ENCODE measurements at places on chromosomes 7 and 10.

DNA sequence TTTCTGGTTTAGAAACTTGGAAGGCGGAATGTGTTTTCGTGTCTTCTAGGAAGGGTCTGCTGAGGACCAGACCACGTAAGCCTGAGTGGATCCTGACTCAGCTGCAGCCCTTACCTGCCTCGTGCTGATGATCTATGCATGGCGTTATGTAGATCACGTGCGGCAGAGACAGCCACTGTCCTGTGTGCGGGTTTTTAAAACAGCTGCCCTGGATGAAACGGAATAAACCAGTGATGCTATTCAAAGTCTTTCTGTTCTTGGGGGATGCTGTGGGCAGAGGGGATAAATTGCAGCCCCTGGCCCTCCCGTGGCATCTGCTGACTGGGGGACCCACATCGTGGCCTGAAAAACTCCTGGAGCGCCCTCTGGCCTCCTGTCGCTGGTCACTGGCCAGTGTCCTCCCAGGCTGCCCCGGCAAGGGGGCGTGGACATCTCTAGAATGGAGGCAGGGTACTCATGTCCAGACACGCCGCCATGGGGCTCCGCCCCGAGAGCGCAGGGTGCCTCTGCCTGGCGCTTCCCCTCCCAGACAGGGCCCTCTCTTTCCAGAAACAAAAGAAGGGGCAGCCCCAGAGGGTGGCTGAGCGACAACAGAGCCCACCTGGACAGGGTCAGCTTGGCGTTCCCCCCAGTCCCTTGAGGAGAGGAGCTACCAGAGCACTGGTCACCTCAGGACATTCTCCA, 13.2 kb downstream of the ALKBH4 start:
- no peak for DNase-seq

DNA sequence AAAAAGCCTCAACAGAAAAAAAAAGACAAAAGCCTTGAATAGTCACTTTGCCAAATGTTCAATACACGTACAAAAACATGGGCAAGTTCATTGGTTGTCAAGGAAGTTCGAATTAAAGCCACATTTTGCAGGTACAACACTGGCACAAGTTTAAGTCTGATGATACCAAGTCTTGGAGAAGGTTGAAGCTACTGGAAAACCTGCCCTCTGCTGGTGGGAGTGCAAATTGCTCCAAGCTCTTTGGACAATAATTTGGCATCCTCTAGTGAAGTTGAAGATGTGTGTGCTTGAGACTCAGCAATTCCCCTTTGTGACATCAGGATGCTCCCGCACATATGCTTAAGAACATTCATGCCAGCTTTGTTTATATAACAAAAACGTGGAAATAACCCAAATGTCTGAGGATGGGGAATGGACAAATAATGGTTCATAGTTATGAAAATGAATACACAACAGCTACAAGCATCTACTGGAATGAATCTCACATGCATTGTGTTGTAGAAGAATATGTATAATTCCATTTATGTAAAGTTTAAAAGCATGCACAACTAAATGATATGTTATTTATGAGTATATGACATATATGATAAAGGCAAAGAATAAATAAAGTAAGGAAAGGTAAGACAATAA, 120.0 kb upstream of the PLPP4 start:
- peak; percentile 78 for DNase-seq

- DNase-seq: no peak
Measured at GRCh38 chr10:51602326-51602725, 97.1 kb downstream of the CSTF2T start.

DNA sequence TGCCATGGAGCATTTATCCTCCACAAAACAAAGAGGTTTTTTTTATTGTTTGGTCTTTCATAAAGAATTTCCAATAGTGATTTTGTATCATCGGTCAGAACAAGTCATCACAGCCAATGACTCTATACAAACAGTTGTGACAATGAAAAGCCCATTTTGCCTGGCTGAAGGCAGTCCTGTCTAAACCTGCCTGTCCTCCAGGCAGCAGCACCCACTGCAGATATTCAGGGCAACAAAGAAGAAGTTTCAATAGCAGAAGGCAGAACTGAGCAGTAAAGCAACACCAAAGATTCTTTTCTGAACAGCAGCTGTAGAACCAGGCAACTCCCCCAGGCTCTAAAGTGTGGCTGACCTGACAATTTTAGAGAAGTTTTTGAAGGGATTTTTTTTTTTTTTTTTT, 169.4 kb downstream of the FGFR2 start:
- no peak for DNase-seq

DNA sequence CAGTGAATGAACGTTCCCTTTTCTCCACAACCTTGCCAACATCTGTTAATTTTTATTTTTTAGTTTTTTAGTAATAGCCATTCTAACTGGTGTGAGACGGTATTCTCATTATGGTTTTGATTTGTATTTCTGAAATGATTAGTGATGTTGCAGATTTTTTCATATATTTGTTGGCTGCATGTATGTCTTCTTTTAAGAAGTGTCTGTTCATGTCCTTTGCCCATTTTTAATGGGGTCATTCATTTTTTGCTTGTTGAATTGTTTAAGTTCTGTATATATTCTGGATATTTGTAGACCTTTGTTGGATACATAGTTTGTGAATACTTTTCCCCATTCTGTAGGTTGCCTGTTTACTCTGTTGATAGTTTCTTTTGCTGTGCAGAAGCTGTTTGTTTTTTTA, 73.9 kb upstream of the MSRB2 start:
- DNase-seq: no peak

DNA sequence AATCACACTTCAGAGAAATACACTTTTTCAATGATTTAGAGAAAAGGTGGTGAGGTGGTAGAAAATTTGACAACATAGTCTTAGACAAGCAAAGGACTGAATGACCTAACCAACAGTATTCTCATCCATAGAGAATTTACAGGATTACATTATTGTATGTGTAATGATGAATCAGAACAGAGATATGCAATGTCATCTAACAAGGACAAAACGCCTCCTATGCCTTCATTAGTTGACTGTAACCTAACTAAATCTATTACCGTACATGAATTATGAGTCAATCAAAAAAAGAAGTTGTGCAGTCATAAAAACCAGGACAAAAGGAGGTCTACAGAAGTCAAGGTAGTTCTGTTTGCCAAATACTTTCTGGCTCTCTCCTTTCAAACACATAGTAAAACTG, 66.5 kb downstream of the RAB11FIP2 start:
- no peak for DNase-seq

DNA sequence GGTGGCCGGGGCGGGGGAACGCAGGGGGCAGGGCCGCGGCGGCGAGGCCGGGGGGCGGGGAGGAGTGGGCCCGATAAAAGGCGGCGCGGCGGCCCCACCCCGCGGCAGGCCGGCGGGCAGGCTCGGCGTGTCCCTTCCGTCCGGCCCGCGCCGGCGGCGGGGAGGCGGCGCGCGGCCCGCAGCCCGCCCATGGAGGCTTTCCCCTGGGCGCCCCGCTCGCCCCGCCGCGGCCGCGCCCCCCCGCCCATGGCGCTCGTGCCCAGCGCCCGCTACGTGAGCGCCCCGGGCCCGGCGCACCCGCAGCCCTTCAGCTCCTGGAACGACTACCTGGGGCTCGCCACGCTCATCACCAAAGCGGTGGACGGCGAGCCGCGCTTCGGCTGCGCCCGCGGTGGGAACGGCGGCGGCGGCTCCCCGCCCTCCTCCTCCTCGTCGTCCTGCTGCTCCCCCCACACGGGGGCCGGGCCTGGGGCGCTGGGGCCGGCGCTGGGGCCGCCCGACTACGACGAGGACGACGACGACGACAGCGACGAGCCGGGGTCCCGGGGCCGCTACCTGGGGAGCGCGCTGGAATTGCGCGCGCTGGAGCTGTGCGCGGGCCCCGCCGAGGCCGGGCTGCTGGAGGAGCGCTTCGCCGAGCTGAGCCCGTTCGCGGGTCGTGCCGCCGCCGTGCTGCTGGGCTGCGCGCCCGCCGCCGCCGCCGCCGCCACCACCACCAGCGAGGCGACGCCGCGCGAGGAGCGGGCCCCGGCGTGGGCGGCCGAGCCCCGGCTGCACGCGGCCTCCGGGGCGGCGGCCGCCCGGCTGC, at the start of gene NANOS1:
TSS of gene NANOS1 (plus strand) at position 102 of the 808 bp plus-strand sequence. CDS start at position 190, 88 bp downstream.
- no peak for DNase-seq

GRCh38 chr7:135938563-135938962, 38.6 kb downstream of the MTPN start:
- no peak for DNase-seq

DNA sequence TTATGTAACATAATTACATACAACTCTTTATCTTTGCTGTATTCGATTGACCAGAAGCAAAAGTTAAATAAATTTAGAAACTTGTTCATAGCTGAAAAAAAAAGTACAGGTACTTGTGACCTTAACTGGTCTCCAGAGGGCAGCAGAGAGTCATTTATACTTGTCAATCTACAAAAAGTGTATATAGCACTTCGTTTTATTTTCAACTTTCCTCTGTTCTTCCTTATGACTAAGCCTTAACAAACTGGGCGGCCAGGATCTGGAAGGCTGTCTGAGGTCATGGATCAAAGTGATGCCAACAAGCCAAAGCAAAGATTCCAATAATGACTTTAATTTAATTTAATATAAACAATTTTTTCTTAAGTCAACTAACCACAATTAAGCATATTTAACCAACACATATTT, 29.8 kb downstream of the C10orf67 start:
- peak; percentile 92 for DNase-seq

DNA sequence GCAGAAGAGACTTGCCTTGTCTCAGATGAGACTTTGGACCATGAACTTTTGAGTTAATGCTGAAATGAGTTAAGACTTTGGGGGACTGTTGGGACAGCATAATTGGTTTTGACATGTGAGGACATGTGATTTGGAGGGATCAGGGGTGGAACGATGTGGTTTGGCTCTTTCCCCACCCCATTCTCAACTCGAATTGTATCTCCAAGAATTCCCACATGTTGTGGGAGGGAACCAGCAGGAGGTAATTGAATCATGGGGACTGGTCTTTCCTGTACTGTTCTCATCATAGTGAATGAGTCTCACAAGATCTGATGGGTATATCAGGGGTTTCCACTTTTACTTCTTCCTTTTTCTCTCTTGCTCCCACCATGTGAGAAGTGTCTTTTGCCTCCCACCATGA, 229.7 kb upstream of the KCND2 start:
- no peak for DNase-seq

DNA sequence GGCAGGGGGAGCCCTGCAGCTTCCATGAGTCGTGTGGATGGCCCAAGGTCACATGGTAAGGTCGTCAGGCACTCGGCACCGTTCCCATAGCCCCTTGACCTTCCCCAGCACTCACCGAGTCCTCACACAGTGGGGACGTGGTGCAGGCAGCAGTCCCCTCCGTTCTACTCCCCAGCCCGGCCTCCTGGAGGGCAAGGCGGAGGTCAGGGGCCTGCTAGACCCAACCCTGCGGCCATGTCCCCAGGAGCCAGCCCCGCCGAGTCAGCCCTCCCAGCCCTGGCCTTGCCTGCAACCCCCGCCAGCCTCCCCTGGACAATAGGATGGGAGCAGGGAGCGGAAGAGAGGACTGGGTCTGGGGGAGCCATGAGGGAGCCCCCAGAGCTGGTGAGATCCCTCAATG, 65.2 kb downstream of the ELFN1 start:
- no peak for DNase-seq

DNA sequence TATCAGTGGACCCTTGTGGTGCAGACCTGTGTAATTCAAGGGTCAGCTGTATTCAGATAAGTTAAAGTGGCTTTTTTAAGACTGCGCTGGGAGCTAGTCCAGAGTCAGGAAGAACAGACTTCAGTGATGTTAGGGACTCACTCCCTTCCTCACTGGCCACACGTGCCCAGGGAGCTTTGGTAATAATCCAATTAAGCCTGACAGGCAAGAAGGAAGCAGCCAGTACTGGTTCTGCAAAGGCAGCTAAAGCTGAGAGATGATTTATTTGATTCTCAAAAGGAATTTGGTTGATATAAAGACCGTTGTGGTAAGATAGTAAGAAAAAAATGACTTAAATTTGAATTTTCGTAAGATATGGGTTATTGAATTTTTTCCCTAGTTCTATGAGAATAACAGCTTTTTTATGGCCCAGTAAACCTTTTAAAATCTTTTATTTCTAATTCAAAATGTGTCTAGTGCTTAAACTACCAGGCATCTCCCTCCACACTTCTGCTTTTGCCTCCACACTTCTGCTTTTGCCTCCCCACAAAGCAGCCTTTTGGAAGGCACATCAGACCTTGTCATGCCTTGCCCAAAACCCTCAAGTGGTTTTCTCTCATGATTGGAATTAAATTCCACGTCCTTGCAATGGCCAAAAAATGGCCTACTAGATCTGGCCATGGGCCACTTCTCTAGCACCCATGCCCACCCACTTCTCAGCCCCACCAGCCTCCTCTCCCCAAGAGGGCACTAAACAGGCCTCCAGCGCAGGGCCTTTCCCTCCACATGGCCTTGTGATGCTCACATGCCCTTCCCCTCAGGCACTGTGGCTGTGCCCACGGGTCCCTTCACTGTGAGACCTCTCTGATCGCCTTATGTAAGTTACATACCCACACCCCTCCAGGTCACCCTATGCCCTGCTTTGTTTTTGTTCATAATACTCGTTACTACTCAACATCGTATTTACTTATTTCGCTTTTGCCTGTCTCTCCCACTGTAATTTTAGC, 92.5 kb downstream of the POU6F2 start:
- DNase-seq: peak; percentile 77

- DNase-seq: no peak
Measured at GRCh38 chr7:153772966-153773365, 279.2 kb upstream of the DPP6 start.

- DNase-seq: no peak
Measured at GRCh38 chr7:2668401-2668800, 19.6 kb upstream of the AMZ1 start.

- peak; percentile 22 for DNase-seq
Measured at GRCh38 chr10:86290933-86291615, 75.5 kb downstream of the GRID1 start.

DNA sequence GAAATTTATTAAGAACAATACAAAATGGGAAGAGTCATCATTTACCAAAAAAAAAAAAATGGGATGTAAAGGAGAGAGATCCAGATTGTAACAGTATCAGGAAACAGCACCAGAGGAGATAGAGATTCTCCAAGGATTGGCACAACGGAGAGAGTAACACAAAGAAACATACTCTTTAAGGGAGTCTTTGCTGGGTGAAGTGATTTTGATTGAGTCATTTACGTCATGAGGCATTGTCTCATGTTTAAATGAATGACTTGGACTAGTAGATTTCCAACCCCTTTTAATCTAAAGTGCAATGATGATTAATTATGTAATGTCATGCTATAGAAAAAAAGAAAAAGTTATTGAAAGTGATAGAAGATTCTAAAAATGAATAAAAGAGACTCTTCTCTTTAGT, 68.8 kb downstream of the ITGB8 start:
- DNase-seq: no peak
